ENCODE measurements at places on chromosomes 2 and 18.

DNA sequence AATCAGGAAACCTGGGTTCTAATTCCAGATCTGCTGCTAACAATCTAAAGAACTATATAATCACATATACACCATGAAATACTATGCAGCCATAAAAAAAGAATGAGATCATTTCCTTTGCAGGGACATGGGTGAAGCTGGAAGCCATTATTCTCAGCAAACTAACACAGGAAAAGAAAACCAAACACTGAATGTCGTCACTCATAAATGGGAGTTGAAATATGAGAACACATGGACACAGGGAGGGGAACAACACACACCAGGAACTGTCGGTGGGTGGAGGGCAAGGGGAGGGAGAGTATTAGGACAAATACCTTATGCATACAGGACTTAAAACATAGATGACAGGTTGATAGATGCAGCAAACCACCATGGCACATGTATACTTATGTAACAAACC is 33.2 kb downstream of the CDH2 start:
- no peak for DNase-seq

DNA sequence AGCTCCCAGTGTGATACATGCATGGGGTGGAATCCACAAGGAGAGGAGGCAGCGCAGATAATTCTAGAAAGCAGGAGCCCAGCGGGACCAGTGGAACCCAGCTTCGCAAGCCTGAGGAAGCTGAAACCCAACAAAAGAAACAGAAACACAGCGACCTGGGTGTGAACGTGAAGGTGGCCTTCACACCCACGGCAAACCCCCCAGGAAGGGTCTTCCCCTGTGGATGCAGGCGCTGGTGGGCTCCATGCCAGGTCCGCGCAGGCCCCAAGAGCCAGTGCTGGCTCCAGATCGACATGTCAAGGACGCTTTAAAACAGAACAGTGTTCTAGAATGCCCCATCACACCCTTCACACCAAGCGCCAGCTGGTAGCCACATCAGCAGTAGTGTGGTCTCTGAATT is 22.1 kb downstream of the KIF1A start:
- DNase-seq, result no peak

GRCh38 chr2:26691881-26692278 is 642 bp upstream of the KCNK3 start:
- no peak for DNase-seq

- DNase-seq, result no peak
These were observed 404.7 kb upstream of the FAM98A start for GRCh38 chr2:34003795-34004194.

GRCh38 chr18:78239090-78239457 is 740.5 kb upstream of the SALL3 start:
- no peak for DNase-seq

DNA sequence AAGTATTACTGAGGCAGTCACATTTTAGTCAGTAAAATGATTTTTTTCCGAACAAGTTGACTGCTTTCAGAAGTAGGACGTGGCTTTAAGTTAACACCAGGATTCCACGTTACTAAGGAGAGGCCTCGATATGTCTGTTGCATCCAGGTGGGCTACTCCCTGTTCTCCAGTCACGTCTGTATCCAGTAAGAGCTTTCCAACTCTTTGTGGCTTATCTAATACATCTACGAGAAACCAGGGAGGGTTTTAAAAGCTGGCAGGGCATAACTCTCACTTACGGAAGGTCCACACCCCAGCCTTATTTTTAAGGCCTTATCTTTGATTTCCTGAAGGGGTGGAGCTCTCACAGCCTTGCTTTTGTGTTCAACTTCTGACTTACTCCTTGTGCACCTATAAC is 99.2 kb downstream of the SLC8A1 start:
- DNase-seq, result no peak

DNA sequence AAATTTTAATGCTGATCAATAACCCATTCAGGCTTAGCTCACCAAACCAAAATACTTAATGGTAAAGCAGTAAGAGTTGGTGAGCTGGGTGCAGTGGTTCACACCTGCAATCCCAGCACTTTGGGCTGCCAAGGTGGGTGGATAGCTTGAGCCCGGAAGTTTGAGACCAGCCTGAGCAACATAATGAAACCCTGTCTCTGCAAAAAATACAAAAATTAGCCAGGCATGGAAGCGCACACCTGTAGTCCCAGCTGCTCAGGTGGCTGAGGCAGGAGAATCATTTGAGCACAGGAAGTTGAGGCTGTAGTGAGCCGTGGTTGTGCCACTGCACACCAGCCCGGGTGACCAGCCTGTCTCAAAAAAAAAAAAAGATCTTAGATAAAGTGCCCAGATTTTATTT is 35.7 kb upstream of the MPP4 start:
- DNase-seq, result no peak

- no peak for DNase-seq
These were observed 804.5 kb downstream of the NR4A2 start for GRCh38 chr2:155528034-155528433.

DNA sequence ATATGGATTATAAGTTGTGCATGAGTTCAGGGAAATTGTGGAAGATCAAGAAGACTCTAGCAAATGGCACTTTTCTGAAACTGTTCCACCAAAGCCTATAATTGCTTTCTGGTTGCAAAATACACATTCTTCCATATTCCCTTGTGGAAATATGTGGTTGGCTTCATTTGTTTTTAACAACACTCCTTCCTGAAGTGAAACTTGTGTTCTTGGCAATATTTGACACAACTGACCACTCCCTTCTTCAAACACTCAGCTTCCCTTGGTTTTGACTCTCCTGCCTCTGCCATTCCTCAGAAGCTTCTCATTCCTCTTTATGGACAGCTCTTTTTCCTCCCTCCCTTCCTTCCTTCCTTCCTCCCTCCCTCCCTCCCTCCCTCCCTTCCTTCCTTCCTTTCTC is 192.3 kb downstream of the PMAIP1 start:
- DNase-seq, result no peak

DNA sequence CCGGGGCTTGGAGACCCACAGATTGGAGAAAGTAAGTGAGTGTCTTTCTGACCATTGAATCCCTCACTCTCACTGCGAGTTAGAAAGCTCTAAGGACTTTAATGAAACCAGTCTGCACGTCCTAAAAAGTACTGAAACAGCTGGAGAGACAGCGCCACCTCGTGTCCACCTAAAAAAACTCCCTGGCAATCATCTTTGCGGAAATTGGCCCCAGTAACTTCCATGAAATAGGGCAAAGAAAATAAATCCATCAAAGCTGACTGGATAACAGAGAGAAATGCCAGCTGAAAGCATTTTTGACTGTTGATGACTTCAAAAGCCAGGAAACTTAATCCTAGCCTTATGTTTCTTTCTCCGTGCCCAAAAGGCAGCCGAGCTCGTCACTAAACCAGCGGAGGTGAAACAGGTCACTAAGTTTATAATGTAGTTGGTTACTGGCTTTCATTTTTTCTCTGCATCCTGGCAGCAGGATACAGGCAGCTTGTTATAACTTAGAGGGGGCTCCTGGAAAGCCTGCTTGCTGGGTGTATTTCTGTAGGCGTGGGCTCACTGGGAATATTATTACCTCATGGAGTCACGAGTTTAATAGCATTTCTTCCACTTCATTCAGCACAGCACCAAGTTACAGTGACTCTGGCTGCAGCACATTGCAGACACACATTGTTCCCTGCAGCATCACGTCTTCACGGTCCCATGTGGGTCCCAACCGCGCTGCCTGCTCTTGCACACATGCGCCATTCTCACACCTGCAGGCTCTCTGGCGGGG is 266.5 kb downstream of the HRH4 start:
- DNase-seq, result peak; percentile 20

GRCh38 chr2:32591669-32592463 is 36.0 kb upstream of the TTC27 start:
- no peak for DNase-seq

All from HuH-7 (cell line).